ENCODE measurements at places on chromosomes 7 and 10. TPM values are rescaled to one million over a fixed set of nuclear protein-coding genes. Genes with fewer than 3 reads are reported as not detected.

DNA sequence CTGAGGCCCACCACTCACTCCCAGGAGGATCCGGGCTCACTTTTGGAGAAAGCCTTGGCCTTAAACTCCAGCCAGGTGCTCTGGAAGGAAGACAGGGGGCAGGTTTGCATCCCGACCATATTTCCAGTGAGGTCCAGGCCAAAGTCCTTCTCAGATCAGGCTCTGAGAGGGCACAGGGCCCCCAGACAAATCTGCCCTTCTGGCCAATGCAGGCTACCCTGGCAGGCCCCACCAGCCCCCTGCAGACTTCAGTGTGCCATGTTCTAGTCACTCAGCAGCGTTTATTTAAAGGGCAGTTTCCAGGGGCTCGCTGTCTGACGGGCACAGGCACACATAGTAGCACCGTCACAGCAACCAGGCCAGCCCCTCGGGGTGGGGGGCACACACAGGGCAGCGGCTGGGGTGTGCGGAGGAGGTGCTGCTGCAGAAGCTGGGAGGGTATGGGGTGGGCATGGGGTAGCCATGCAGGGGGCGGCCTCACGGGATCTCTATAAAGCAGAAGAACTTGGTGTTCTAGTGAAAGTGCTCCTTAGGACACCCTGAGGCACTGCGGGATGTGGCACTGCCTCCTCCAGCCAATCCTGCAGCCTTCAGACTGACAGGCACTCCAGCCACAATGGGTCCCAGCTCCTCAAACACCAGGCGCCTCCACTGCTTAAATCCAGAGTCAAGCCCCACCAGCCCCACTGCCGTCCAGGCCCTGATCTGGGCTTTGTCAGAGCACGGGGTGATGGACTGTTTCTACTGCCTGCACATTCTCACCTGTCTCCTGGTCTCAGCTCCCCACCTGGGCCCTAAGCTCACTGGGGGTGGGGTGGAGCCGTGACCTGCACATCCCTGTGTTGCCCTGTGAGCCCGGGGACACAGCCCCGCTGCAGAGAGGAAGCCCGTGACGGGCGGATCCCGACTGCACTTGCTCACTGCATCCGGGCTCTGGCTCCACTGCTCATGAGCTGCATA, 9.6 kb upstream of the PYROXD2 start:
- DNase-seq = no peak

- peak; percentile 43 for DNase-seq
Measured at GRCh38 chr7:13778967-13779366, 210.5 kb downstream of the ETV1 start.

DNA sequence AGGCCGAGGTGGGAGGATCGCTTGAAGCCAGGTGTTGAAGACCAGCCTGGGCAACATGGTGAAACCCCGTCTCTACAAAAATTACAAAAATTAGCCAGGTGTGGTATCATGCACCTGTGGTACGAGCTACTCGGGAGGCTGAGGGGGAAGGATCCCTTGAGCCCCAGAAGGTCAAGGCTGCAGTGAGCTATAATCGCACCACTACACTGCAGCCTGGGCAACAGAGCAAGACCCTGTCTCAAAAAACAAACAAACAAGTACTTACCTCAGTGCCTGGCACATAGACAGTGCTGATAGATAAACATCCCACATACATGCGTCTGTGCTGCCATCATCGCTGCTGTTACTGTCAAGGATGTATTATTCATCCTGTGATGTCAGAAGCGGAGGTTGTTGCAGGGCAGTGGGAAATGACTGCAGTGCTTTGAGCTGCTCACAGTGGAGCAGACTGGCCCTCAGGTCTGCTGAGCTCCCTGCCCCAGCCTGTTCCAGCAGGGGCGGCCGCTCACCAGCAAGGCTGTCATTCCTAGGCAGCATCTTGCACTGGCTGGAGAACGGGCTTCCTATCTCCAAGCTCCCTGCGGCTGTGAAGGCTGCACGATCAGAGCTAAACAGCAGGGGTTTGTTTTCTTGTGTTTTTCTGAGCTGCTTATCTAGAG, 18.6 kb downstream of the FOXK1 start:
- peak; percentile 58 for DNase-seq

GRCh38 chr7:73829921-73830680, 695 bp upstream of the CLDN4 start:
- no peak for DNase-seq

DNA sequence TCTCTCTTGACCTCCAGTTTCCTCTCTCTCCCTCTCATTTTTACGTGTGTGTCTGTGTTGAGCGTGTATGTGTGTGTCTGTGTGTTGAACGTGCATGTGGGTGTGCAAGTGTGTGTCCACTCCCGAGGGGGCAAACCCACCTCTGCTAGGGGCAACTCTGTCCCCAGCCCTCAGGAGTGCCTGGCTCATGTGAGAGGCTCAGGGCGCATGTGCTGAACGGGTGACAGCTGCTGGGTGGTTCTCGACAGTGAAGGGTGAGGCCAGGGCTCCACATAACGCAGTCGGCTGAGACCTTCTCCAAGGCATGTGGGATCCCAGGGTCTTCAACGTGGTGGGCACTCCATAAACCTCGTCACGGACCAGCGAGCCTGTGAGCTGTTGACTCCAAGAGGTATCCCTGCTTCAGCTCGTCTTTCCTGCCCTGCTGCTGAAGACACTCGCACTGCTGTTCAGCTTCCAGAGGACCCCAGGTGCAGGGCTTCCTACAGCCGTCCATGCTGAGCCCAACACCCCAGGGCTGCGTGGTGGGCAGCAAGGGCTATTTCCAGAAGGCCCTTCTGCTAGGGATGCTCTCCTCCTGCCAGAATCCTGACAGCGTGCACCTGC, 361.6 kb upstream of the SHH start:
- no peak for DNase-seq

DNA sequence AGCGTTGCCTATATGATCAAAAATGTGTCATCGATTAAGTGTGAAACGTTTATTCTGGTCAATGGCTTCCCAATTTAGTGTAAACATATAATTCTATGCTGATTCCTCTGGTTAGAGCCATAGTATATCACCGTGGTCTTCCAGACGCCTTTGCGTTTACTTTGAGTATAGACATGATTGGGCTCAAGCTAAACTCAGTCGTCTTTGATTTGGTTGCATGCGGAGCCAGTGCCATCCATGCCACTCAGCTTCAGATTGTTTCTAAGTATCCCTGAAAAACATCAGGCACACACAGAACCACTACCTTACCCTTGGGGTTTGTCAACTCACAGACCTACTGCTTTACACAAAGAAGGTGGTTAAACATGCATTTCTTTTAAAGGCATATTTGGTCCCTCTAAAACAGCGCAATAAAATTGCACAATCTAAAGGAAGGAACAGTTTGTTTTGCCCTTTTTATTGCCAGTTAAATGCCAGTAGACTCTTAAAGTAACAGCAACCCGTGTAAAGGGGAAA, 273.6 kb upstream of the KLF6 start:
- no peak for DNase-seq

DNA sequence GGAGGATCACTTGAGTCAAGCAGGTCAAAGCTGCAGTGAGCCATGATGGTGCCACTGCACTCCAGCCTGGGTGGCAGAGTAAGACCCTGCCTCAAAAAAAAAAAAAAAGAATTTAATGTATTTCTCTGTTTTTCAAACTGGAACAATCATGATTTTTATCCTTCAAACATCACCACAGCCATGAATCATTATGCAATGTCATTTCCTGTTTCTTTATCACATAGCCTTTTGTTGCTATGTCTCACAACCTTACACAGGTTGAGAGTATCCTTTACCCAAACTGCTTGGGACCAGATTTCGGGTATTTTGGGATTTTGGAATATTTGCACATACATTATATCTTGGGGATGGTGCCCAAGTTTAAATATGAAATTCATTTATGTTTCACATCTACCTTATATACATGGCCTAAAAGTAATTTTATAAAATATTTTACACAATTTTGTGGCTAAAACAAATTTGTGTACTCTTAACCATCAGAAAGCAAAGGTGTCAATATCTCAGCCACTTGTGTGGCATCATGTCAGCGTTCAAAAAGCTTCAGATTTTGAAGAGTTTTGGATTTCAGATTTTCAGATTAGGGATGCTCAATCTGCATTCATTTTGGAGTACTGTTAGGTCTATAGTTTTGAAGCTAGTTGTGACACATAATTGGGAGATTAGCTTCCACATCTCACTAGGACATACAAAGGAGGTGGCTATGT, 8.2 kb downstream of the NT5C3A start:
- DNase-seq = no peak

DNA sequence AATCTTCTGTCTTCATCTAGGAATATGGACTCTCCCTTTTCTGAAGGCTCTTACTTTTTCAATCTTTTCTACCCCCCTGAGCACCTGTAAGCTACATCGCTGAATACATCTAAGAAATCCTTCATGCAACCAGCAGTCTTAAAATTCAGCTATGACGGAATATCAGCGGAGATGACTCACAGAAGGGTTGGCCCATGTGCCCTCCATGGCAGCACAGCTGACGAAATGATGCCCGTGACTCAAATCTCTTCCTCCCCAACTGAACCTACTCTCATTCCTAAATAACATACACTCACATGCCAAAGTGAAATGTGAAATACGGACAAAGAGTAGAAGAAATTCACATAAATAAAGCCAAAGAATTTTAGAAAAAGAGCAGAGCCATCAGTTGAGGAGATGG, 30.3 kb upstream of the NCAPG2 start:
- no peak for DNase-seq

GRCh38 chr7:52273685-52274610, 761.5 kb upstream of the POM121L12 start:
- DNase-seq = peak; percentile 57

DNA sequence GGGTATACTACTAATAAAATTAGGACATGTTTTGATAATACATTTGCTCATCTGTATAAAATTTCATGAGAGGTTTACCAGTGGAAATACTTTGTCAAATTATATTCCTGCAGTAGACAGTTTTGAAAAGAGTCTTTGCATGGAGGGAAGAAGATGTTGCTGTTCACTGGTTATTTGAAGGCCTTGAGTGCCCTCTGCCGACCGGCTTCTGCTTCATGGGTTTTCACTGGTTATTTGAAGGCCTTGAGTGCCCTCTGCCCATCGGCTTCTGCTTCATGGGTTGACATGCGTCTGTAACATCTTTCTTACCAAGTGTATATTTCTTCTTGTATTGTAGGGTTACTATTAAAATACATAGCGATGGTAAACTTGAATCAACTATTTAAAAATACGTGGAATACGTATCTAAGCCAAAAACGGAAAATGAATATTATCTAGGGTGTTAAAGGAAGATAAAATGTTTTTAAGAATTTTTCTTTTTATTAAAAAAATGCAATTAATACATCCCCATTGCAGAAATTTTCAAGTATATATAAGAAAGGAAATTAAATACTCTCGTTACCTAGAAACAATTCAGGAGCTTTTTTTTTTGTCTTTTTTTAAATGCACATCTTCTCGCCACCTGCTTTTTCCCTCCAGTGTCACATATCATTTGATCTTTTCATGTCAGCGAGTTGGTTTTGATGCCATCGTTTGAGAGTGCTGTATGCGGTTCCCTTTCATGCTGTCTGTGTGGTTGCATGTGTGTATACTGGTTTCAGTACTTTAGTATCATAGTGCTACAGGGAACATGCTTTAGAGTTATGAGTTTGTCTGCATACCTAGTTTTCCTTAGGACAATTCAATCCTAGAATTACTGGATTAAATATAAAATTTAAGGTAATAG, 73.4 kb downstream of the SHH start:
- DNase-seq = peak; percentile 85

Gene AS3MT
- total RNA-seq = 1.1 TPM

Gene PRKCQ
- 39.0 TPM for total RNA-seq

Gene CACNA2D1
- total RNA-seq = not detected

Gene HOXA11
- not detected for total RNA-seq

Gene ELFN1
- total RNA-seq = 0.09 TPM
